NCI-H524 (cell line): ENCODE measurements at places on chromosomes 12 and 14.

GRCh38 chr12:54432815-54433164 lies 13.7 kb upstream of the ITGA5 start:
- no peak for DNase-seq

DNA sequence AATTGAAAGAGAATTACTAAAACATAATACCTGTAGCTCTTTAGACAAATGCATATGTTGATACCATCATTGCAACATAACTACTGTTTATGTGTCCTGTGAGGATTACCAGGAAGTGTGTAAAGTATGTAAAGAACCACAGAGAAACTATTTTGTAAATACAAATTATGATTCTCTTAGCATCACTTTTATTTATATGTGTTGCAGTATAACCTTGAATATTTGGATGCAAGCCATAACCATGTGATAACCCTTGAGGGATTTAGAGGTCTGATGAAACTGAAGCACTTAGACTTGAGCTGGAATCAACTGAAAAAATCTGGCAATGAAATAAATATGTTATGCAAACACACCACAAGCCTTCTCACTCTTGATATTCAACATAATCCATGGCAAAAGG lies 77.5 kb downstream of the LRRC9 start:
- DNase-seq = peak; percentile 67

- DNase-seq = no peak
Measured at GRCh38 chr12:75589801-75590200, 78.4 kb upstream of the KRR1 start.

DNA sequence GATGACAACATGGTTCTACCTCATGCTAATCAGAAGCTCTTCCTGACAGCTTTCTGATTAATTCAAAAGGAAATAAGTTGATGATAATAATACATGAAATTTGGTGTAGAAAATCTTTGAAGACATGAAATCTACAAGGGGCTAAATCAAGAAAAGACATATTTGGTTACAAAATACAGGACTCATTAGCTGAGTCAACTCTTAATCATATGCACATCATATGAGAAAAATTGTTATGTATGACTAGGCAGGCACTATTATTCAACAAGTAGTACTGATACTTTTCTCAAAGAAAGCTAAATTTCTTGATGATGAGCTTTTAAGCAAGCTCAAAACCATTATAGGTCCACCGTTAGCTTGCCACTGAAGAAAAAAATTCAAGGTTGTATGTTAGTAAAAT lies 7.1 kb downstream of the ABCC9 start:
- no peak for DNase-seq

- DNase-seq = no peak
Measured at GRCh38 chr12:113292547-113292946, 42.4 kb downstream of the SLC8B1 start.

GRCh38 chr14:65387628-65388027 lies 24.9 kb upstream of the FUT8 start:
- DNase-seq = no peak

GRCh38 chr12:128111333-128111732 lies 155.6 kb upstream of the TMEM132C start:
- DNase-seq = no peak

GRCh38 chr12:13948621-13949020 lies 32.8 kb downstream of the GRIN2B start:
- DNase-seq = no peak

DNA sequence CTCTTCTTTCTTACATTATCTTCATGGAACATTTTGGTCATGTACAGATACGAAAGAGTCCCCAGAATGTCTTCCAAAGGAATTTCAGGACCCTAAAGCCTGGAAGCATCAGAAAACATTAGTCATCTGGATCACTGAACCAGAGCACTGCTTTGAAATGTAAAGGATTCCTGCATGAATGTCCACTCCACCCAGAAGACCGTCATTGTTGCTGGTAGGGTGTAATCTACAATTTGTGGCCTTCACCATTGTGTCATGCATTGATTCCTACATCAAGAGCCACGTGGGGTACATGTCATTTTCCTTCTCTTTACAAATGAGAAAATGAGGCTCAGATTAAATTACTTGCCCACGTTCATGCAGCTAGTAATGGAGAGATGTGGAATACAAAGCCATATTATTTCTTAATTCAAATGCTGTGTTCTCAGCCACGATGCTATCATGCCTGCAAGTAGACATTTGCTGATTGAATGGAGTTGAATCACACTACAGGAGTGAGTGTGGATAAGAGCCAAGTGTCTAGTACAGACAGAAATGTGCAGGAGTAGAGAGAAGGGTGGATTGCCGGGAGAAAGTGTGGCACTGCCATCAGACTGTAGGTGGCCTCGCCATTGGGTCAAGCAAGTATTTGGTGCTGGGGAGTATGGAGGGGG lies 231.2 kb downstream of the C12orf75 start:
- no peak for DNase-seq

DNA sequence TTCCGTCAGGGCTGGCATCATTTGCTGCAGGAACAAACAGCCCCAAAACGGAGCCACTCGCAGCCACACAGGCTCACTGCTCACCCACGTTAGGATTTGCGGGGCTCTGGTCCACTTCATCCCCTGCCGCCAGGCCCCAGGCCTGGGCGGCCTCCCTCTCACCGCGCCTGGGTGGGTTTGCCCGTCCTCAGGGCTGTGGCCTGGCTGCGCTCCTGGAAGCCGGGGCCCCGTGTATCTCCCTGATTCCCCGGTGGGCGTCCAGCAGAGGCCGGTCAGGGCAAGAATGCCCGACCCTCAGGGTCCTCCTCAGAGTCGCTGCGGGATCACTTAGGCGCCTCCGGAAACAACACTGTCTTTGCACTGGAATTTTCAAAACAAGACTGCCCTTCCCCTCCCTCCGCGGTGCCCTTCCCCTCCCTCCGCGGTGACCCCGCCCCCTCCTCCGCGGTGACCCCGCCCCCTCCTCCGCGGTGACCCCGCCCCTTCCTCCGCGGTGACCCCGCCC lies 15.7 kb upstream of the FBRSL1 start:
- no peak for DNase-seq

- DNase-seq = no peak
Measured at GRCh38 chr14:32205984-32206383, 2.9 kb upstream of the RNU6-8 start.

DNA sequence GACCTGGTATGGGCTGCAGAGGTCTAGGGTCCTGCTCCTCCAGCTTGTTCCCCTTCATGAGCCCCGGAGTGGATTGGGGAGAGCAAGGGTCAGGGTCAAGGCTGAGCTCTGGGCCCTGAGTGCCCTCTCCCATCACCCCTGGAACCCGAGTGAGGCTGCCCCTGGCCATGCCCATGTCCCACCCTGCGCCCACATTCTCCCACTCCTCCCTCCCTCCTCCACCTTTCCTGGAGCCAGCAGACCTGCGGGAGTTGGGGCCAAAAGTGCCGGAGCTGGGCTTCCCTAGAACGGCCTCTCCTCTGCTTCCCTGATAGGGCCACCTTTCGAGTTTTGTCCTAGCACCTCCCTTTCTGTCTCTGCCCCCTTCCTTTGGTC lies 590 bp downstream of the SCNN1A start:
- DNase-seq = no peak

GRCh38 chr14:102911541-102911951 lies 10.9 kb upstream of the AMN start:
- no peak for DNase-seq

DNA sequence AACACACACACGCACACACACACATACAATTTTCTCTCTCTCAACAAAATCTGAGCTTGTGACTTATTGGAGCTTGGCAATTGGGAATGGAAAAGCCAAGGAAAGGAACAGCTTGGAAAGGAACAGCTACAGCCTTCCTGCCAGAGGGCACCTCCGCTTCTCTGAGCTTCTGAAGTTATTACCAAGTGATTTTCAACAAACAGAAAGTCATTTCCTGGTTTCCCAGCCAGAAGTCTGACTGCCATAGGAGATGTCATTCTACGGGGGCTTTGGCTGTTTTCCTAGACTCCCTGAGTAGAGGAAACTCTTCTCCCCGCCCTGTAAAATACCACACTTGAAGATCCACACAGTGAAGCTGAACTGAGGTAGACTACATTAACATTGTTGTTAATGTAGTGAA lies 198.3 kb downstream of the CFAP54 start:
- DNase-seq = no peak

DNA sequence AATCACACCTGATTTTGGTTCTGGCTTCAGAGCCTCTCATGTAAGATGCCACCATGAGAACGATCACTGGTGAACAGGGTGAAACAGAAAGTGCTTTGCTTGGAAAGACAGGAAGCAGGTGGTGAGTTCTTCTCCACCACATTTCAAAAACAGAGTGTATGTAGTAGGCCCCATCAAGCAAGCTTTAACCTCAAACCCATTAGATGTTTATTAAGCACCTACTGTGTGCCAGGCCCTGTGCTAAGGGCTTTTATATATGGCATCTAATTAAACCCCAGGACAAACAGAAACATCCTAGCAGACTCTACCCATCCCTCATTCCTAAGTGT lies 47.8 kb upstream of the MED13L start:
- DNase-seq = no peak

GRCh38 chr14:101228949-101229541 lies 325.5 kb upstream of the RTL1 start:
- DNase-seq = no peak

- DNase-seq = no peak
Measured at GRCh38 chr14:52241087-52241793, 26.3 kb upstream of the PTGDR start.

GRCh38 chr12:120944645-120945217 lies 33.6 kb upstream of the HNF1A start:
- peak; percentile 14 for DNase-seq

- no peak for DNase-seq
Measured at GRCh38 chr12:85834378-85834777, 1.8 kb downstream of the RASSF9 start.

GRCh38 chr12:21666722-21667121 lies 9.1 kb upstream of the LDHB start:
- DNase-seq = no peak

- peak; percentile 78 for DNase-seq
Measured at GRCh38 chr14:93536945-93537344, 106.2 kb downstream of the UNC79 start.

DNA sequence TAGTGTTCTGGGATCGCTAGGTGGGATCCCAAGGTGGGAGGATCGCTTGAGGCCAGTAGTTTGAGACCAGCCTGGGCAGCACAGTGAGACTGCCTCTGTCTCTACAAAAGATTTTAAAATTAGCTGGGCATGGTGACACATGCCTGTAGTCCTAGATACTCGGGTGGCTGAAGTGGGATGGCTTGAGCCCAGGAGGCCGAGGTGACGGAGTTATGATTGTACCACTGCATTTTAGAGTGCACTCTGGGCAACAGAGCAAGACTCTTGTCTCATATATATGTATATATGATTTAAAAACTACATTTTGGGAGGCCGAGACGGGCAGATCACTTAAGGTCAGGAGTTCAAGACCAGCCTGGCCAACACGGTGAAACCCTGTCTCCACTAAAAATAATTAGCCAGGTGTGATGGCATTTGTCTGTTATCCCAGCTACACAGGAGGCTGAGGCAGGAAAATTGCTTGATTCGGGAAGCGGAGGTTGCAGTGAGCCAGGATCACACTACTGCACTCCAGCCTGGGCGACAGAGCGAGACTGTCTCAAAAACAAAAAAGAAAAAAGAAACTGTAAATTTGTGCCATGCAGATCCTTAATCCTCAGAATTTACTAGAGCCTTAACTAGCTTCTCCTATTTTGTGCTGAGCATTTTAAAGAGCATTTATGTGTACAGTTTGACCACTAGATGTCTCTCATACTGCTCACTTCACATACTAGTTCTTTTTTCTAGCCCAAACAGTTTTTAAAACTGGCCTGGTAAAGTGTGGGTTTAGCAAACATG lies 114.8 kb downstream of the MON2 start:
- DNase-seq = no peak

DNA sequence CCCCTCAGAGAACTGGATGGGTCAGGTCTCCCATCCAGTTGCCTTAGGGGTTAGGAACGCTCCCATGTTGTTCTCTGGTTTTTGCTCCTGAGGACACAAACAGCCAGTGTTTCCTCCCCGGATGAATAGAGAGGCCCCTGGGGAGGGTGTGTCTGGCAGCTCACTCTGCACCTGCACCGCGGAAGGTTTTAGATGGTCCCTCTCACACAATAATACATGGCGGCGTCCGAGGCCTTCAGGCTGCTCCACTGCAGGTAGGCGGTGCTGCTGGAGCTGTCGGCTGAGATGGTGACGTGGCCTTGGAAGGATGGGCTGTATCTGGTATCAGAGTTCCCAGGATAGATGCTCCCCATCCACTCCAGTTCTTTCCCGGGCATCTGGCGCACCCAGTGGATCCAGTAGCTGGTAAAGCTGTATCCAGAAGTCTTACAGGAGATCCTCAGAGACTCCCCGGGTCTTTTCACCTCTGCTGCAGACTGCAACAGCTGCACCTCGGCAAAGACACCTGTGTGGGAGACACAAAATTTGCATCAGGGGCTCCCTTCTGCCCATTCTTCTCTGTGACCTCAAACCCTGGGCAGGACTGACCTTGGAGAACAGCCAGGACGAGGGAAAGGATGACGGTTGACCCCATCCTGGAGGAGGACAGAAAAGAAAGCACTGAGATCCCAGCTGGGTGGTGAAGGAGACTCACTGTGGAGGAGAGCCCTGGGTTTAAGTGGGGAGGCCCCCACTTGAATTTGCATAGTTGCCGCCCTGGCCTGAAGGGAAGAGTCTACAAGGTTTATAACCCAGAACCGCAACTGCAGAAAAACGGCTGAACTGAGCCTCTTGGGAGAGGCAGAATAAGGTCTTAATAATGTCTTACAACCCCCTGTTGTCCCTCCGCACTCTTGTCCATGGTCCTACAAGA lies 1324.8 kb downstream of the TMEM121 start:
- no peak for DNase-seq
